Endodermal cell (in vitro differentiated cells): ENCODE measurements at places on chromosomes 1 and 21.

DNA sequence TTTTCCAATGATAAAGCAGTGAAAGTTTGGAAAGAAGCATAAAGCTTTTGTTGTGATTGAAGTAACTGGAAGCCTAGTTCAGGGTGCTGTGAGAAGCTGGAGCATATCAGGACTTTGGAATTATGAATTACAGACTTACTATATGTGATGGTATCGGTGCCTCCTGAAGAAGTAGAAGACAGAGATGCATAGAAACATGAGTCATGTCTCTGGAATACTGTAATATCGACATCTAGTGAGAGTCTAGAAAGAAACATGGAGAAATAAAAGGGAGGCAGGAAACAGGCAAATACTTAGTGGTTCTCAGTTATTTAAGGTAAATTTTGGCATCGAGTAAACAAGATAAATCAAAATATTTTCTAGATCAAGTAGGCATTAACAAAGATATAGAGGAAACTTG is 103.0 kb downstream of the CAMTA1 start:
- no peak for DNase-seq
- H3K4me1 ChIP-seq: peaks cover 13% of the 10 kb centered on the region
- no peaks in the 10 kb centered on the region for H3K27me3 ChIP-seq
- no peak overlapping the region for H3K27ac ChIP-seq
- no peak overlapping the region for H3K4me3 ChIP-seq

DNA sequence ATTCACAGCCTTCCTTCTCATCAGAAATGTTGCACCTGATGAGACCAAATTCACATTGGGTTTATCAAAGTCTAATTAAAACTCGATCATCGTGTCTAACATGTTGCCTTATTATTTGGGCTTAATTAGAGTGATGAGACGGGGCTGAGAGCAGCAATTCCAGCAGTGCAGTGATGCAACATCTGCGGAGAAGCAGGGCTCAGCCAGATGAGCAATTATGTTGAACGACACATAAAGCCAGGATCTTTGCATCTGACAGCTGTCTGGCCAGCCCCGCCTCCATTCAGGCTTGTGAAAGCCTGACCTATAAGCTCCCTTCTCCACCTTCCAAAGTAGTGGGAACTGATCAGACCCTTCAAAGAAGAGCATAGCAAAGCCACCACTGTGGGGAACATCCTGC is 109.8 kb downstream of the C1orf94 start:
- H3K4me3 ChIP-seq: no peak overlapping the region
- H3K27me3 ChIP-seq: no peaks in the 10 kb centered on the region
- H3K36me3 ChIP-seq: no peaks in the 10 kb centered on the region
- H3K4me1 ChIP-seq: no peaks in the 10 kb centered on the region
- no peak for DNase-seq

GRCh38 chr1:45942411-45942810 is 139.0 kb downstream of the MAST2 start:
- H3K27ac ChIP-seq: no peak overlapping the region
- no peaks in the 10 kb centered on the region for H3K27me3 ChIP-seq
- H3K4me3 ChIP-seq: no peak overlapping the region
- H3K4me1 ChIP-seq: peaks cover 14% of the 10 kb centered on the region
- DNase-seq: no peak

GRCh38 chr1:26887125-26887524 is 3.0 kb downstream of the GPN2 start:
- H3K4me1 ChIP-seq: no peaks in the 10 kb centered on the region
- H3K27me3 ChIP-seq: no peaks in the 10 kb centered on the region
- H3K4me3 ChIP-seq: no peak overlapping the region
- peaks cover 70% of the 10 kb centered on the region for H3K36me3 ChIP-seq
- DNase-seq: no peak

DNA sequence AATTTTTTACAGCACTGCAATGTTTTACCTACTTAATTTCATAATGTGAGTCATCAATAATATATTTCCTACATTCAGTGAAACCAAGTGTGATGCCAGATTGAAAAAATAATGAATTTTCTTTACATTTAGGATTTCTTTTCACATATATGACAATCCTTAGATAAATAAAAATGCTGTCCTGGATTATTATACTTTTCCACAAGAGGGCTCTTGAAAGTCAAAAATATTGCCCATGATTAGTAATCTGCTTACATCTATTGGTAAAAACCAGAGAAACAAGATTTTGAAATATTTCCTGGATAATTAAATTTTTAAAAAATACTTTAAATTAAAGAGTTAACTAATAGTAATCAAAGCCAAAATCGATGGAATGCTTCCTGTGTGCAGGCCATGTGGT is 86.8 kb upstream of the PLPPR4 start:
- no peaks in the 10 kb centered on the region for H3K4me1 ChIP-seq
- H3K4me3 ChIP-seq: no peak overlapping the region
- H3K27me3 ChIP-seq: no peaks in the 10 kb centered on the region
- no peak overlapping the region for H3K27ac ChIP-seq

DNA sequence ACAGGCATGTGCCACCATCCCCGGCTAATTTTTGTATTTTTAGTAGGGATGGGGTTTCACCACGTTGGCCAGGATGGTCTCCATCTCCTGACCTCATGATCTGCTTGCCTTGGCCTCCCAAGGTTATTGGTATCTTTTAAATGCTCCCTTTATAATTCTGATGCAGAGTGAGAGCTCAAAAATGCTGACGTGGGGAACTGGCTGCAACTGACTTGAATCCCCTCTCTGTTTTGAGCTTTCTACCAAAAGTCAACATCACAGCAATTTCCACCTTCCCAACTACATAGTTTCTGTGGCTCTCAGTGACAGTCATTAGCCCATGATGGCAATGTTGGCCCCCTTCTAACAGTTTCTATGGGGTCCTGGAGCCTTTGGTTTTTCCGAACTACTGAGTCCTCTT is 268.2 kb upstream of the FOXD3 start:
- H3K27me3 ChIP-seq: no peaks in the 10 kb centered on the region
- no peaks in the 10 kb centered on the region for H3K36me3 ChIP-seq
- H3K4me1 ChIP-seq: no peaks in the 10 kb centered on the region
- no peak overlapping the region for H3K4me3 ChIP-seq
- H3K27ac ChIP-seq: no peak overlapping the region

DNA sequence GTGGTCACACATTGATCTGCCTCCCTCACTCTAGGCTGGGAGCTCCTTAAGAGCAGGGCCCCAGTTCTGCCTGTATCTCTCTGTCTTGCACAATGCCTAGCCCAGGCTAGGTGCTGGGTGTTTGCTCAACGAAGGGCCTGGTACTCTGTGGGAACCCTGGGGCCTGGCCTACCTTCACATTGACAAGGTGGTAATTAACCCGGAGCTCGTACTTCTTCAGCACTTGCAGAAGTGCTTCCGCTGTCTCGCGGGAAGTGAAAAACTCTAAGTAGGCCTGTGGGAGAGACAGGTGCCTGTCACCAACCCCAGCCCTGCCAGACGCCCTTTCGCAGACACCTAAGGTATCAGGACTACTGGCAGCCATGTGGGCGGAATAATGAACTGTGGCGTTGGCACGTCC is 13.7 kb downstream of the MTHFR start:
- H3K36me3 ChIP-seq: peaks cover 33% of the 10 kb centered on the region
- H3K27ac ChIP-seq: no peak overlapping the region
- H3K4me1 ChIP-seq: peaks cover 18% of the 10 kb centered on the region
- no peak overlapping the region for H3K4me3 ChIP-seq
- no peaks in the 10 kb centered on the region for H3K27me3 ChIP-seq

- no peak for DNase-seq
- H3K4me1 ChIP-seq: peaks cover 7% of the 10 kb centered on the region
- H3K27me3 ChIP-seq: no peaks in the 10 kb centered on the region
- peak overlapping the region; percentile 86 for H3K4me3 ChIP-seq
These were observed 22.2 kb upstream of the HPDL start for GRCh38 chr1:45304311-45305081.

GRCh38 chr1:223147873-223148272 is 4.8 kb upstream of the TLR5 start:
- no peaks in the 10 kb centered on the region for H3K36me3 ChIP-seq
- H3K27me3 ChIP-seq: peaks cover 6% of the 10 kb centered on the region
- no peak overlapping the region for H3K4me3 ChIP-seq
- no peak overlapping the region for H3K27ac ChIP-seq

GRCh38 chr1:87437663-87438295 is 109.1 kb downstream of the LMO4 start:
- H3K4me3 ChIP-seq: no peak overlapping the region
- H3K4me1 ChIP-seq: no peaks in the 10 kb centered on the region
- H3K27me3 ChIP-seq: no peaks in the 10 kb centered on the region
- H3K27ac ChIP-seq: no peak overlapping the region

DNA sequence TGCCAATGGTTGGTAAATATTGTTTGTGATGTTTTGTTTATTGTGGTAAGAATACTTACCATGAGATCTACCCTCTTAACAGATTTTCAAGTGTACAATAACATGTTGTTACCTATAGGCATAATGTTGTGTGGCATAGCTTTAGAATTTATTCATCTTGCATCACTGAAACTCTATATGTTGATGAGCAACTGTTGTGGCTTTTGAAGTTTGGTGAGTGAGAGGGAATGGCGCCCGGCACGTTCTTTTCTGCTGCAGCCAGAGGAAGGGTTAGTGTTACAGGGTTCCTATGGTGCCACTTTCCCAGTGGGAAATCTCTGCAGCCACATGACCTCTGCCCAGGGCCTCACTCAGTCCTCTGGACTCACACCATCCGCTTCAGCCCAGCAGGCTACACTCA is 342.5 kb upstream of the ADGRL2 start:
- H3K27ac ChIP-seq: no peak overlapping the region
- H3K4me3 ChIP-seq: no peak overlapping the region
- no peak for DNase-seq
- no peaks in the 10 kb centered on the region for H3K27me3 ChIP-seq
- no peaks in the 10 kb centered on the region for H3K36me3 ChIP-seq

DNA sequence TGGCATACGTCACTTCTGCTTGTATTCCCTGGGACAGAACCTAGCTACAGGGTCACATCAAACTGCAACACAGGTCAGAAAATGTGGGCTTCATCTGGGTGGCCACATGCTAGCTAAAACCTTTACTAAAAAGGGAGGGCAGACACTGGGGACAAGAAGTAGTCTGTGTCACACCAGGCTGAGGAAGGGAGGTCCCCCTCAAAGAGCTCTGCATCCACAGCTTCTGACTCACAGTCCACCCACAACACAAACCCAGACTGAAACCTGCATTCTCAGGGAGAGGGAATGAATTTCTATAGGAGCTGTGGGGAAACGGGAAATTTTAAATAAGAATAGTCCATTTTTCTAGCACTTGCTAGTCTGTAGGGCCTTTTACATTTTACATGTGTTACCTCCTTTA is 16.2 kb downstream of the OLIG2 start:
- no peaks in the 10 kb centered on the region for H3K4me1 ChIP-seq
- H3K27me3 ChIP-seq: peaks cover 47% of the 10 kb centered on the region
- no peak overlapping the region for H3K27ac ChIP-seq
- H3K36me3 ChIP-seq: no peaks in the 10 kb centered on the region
- DNase-seq: no peak

- no peak overlapping the region for H3K27ac ChIP-seq
- peaks cover 4% of the 10 kb centered on the region for H3K4me1 ChIP-seq
- H3K4me3 ChIP-seq: no peak overlapping the region
- DNase-seq: no peak
These were observed 52.0 kb downstream of the FOXJ3 start for GRCh38 chr1:42282867-42283583.

GRCh38 chr1:222861062-222861461 is 46.2 kb downstream of the DISP1 start:
- H3K36me3 ChIP-seq: no peaks in the 10 kb centered on the region
- H3K4me3 ChIP-seq: no peak overlapping the region
- H3K27me3 ChIP-seq: no peaks in the 10 kb centered on the region

DNA sequence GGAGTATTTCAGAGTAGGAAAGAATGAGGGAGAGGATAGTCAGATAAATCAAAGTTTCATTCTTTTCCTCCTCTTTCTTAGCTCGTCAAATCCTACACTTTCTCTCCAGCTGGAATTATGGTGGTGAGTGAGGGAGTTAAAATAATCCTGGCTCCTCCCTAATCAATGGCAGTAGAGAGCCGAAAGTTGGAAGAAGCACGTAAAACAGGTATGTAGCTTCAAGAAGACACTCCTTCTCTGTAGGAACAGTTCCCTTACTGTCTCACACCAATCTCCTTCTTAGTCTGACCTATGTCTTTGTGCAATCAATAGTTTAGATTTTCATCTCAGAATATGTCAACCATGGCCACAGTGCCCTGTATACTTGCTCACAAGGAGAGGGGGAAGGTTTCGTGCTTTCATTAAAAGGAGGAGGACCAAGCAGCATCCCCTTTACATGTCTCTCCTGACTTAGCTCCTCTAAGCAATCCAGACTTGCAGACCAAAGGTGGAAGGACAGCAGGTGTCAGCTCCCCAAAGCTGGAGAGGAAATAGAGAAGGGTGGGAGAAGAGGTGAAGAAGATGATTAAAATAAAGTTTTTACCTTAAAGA is 878 bp downstream of the MINDY1 start:
- H3K36me3 ChIP-seq: no peaks in the 10 kb centered on the region
- peak overlapping the region; percentile 81 for H3K4me3 ChIP-seq
- no peak overlapping the region for H3K27ac ChIP-seq
- H3K27me3 ChIP-seq: no peaks in the 10 kb centered on the region
- peaks cover 9% of the 10 kb centered on the region for H3K4me1 ChIP-seq

GRCh38 chr1:1347663-1348419 is 1.4 kb downstream of the DVL1 start:
- peak; percentile 86 for DNase-seq
- H3K4me3 ChIP-seq: peak overlapping the region; percentile 90
- peaks cover 5% of the 10 kb centered on the region for H3K36me3 ChIP-seq
- H3K27ac ChIP-seq: no peak overlapping the region

- no peak overlapping the region for H3K27ac ChIP-seq
- no peak overlapping the region for H3K4me3 ChIP-seq
- DNase-seq: no peak
- H3K27me3 ChIP-seq: no peaks in the 10 kb centered on the region
These were observed 115.1 kb downstream of the TOMM20 start for GRCh38 chr1:235013512-235013911.

GRCh38 chr1:151680826-151681225 is 35.8 kb downstream of the CELF3 start:
- H3K27ac ChIP-seq: no peak overlapping the region
- H3K27me3 ChIP-seq: no peaks in the 10 kb centered on the region
- no peaks in the 10 kb centered on the region for H3K4me1 ChIP-seq
- no peak overlapping the region for H3K4me3 ChIP-seq
- DNase-seq: no peak

DNA sequence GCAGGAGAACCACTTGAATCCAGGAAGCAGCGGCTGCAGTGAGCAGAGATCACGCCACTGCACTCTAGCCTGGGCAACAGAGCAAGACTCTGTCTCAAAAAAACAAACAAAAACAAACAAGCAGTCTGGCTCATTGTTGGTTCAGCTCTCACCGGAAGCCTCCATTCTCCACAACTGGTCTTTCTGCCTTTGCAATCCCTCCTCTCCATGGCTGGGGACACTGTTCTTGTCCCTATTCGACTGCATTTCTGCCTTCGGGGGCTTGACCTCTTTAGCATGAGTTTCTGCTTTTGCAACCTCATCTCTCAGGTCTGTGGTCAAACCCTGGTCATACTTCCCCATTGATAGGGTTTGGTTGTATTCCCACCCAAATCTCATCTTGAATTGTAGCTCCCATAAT is 216.3 kb upstream of the NR5A2 start:
- no peaks in the 10 kb centered on the region for H3K27me3 ChIP-seq
- no peak for DNase-seq
- H3K36me3 ChIP-seq: no peaks in the 10 kb centered on the region
- H3K4me3 ChIP-seq: no peak overlapping the region
